A549 treated with Mapracorat at 1 μM for 4 hours (cell line): ENCODE measurements at places on chromosomes 5 and 9. TPM values are rescaled to one million over a fixed set of nuclear protein-coding genes. Genes with fewer than 3 reads are reported as not detected.

SPATA31C1 gene
- not detected in 5 replicates for total RNA-seq

MAMDC4 gene
- total RNA-seq = 1.6 to 5.3 TPM (median 3.7 TPM) in 5 replicates

SPIN1 gene
- total RNA-seq = 34.3 to 40.3 TPM (median 39.1 TPM) in 5 replicates

FOXD4L3 gene
- total RNA-seq = 0.08 to 0.16 TPM (median 0.10 TPM) in 3 of 5 replicates, not detected in the others

PKN3 gene
- 12.2 to 17.5 TPM (median 17.0 TPM) in 5 replicates for total RNA-seq

CREB3 gene
- 57.0 to 61.1 TPM (median 57.9 TPM) in 5 replicates for total RNA-seq

MEIKIN gene
- total RNA-seq = not detected in 5 replicates

HAVCR2 gene
- 0.28 to 0.34 TPM (median 0.30 TPM) in 5 replicates for total RNA-seq

PSD2 gene
- total RNA-seq = 0.02 to 0.05 TPM (median 0.04 TPM) in 4 of 5 replicates, not detected in the other

RNF180 gene
- total RNA-seq = 0.12 to 0.36 TPM (median 0.26 TPM) in 5 replicates

SMIM33 gene
- not detected in 5 replicates for total RNA-seq

TLX3 gene
- total RNA-seq = not detected in 5 replicates

PCDHGA2 gene
- 0.42 to 0.91 TPM (median 0.68 TPM) in 5 replicates for total RNA-seq

GABRB2 gene
- total RNA-seq = not detected in 5 replicates

IFNA2 gene
- not detected in 5 replicates for total RNA-seq

PLEKHG4B gene
- total RNA-seq = 0.88 to 1.7 TPM (median 1.4 TPM) in 5 replicates

CCL27 gene
- total RNA-seq = 0.28 TPM in 1 of 5 replicates, not detected in the others

LHX6 gene
- total RNA-seq = 1.9 to 2.4 TPM (median 2.1 TPM) in 5 replicates

IL6ST gene
- 38.6 to 74.5 TPM (median 56.1 TPM) in 5 replicates for total RNA-seq

DAPK1 gene
- total RNA-seq = 15.8 to 22.0 TPM (median 20.1 TPM) in 5 replicates

IFNA13 gene
- total RNA-seq = not detected in 5 replicates

OR1L1 gene
- total RNA-seq = not detected in 5 replicates

SPAAR gene
- 0.13 TPM in 1 of 5 replicates, not detected in the others for total RNA-seq

PDZD2 gene
- total RNA-seq = 0.10 to 0.76 TPM (median 0.29 TPM) in 5 replicates

DDX4 gene
- not detected in 5 replicates for total RNA-seq

KCNV2 gene
- not detected in 5 replicates for total RNA-seq
